NCI-H526 (cell line): ENCODE measurements at places on chromosomes 7 and 10.
A peak's percentile ranks its signal among the peaks of the same experiment; 100 is the strongest.

DNA sequence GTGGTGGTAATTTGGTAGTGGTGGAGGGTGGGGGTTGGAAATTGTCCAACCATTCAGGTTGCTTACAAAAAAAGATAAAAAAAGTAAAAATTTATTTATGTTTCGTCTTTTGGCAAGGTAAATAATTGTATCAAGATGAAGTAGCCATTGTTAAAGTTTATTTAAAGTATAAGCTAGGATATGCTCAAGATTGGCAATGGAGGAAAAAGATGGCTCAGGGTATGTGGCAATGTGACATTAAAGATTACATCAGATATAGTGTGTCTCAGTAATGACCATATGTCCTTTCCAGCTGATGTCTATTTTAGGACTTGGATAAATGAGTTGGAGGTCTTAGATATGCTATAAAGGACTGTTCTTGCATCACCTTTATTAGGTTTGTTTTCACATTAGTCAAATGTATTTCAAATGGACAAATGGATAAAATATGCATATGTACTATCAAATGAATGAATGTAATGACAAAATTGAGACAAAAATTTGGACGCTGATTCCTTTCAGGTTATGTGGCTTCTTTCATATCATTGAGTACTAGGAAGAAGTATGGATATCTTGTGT lies 60.9 kb downstream of the ST7 start:
- no peak for DNase-seq

- no peak for DNase-seq
Observed at GRCh38 chr10:129969184-129969910, 5.3 kb upstream of the EBF3 start.

GRCh38 chr7:117839507-117839906 lies 33.7 kb downstream of the CTTNBP2 start:
- no peak for DNase-seq

DNA sequence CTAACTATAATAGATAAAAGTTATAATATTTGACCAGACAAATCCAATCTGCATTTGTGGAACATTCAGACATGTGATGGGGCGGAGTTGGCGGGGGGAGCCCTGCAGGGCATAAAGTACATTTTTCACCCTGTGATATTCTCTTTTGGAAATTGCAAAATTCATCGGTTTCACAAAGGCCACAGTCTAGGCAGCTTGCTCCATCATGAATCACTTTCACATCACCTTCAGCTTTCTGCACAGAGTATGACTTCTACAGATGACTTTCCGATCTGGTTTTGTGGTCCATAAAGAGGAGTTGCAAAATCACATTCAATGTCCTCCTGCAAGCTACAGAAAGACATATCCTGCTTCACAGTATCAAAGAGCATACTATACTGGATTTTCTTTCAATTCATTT lies 51.4 kb upstream of the APBB1IP start:
- no peak for DNase-seq

DNA sequence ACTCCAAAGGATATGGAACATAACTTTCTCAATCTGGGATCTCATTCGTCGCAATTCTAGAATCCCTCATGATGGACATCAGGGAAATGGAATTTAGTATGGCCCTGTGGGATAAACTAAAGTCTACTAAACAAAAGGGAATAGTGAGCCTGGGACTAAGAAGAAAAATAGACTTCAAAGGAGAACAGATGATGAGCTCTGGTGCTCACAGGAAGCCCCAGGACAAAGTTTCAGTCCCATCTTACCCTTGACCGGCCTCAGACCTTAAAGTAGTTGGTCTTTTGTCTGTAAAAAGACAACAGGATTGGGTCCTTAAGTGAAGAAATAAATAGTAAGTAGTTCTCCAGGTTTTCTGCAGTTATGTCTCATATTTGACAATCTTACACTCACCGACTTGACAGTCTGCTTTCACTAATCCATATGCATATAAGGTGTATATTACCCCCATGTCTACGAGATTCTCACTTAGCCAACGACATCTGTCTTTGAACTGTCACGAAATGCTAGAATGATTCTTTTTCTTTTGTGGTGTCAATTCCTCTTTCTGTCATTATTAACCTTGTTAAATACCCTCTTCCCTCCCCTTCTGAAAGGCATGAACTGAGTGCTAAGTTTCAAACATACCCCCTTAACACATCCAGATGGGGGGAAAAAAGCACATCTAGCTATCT lies 10.9 kb upstream of the IKZF1 start:
- DNase-seq = no peak

DNA sequence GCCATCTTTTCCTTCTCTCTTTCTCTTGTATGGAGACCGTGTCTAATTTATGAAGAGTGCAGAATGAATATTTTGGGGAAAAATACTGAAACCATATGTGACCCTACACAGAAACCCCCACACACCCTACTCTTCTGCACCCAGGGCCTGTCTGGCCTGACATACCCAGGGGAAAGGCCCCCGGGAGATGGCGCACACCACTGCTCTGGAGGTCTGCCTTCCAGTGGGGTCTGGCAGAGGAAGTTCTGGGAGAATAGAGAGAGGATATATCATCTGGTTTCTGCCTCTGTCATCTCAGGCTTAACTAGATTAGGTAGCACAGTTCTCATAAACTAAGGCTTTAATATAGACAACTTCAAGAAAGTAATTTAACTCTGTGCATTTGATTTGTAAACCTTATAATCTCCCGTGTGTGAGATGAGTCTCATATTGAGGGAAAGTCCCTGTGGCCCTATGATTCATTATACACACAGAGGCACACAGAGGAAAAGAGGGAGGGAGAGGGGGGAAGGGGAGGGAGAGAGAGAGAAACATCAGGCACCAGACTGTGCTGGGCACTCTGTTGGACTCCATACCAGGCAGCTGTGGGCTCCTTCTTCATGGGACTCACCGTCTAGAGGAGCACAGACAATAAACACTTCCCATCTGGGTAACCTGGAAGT lies 123.3 kb downstream of the AOAH start:
- DNase-seq = no peak

DNA sequence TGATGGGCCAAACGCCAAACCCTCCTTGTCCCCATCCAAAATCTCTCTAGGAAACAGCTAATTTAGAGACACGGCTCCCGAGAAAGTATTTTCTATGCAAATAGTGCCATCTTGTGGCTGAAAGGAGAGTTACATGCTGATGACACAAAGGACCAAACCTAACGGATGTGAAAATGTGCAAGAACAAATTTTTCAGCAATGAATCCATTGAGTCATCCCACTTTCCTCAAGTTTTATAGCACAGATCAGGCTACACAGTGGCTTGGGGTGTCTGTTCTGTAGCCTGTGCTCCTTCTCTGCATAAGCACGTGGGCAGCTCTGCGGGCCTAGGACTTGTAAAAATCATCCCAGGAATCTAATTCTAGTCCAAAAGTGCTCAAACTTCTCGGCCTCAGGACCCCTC lies 154.8 kb upstream of the PRR15 start:
- DNase-seq = peak; percentile 80

- peak; percentile 65 for DNase-seq
Observed at GRCh38 chr10:112565434-112566053, 118.5 kb downstream of the VTI1A start.

DNA sequence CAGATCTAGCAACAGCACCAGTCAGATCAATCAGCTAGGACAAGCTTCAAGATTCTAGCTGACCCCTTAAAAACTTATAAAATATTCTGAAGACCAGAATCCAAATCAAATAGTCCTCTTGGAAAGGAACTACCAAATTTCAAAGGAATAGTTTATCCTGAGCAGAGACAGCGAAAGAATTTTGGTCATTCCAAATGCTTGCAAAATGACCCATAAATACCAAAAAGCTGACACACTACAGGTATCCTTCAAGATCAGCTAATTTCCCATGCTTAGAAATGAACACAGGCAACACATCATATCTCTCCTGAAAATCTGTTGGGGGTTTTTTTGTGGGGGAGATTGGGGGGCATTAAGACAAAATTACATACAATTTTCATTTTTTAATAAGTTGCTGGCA lies 78.8 kb downstream of the PDSS1 start:
- DNase-seq = no peak
